DND-41 (cell line): ENCODE measurements at places on chromosomes 7 and 10.

- no peak for DNase-seq
Observed at GRCh38 chr7:133186060-133186459, 66.8 kb upstream of the EXOC4 start.

- DNase-seq: no peak
Observed at GRCh38 chr7:12926206-12926605, 238.8 kb downstream of the ARL4A start.

GRCh38 chr10:59448616-59449015 lies 86.3 kb upstream of the FAM13C start:
- no peak for DNase-seq

DNA sequence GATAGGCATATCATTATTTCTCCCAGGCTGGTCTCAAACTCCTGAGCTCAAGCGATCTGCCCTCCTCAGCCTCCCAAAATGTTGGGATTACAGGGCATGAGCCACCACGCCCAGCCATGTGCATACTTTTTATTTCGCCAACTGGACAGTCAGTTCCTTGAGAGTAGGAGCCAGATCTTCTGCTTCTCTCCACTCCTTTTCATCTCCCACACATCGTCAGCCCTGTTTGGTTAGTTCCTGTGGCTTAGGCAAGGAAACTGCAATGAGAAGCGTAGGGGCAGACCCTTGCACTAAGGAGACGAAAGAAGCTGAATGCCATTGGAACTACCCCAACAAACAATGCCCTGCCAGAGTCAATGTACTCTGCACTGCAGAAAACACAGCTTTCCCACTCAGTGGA lies 178.2 kb downstream of the TRIL start:
- no peak for DNase-seq

- DNase-seq: no peak
Observed at GRCh38 chr7:100513212-100513810, 25.7 kb upstream of the AGFG2 start.

- DNase-seq: no peak
Observed at GRCh38 chr7:142887282-142888015, 1.9 kb upstream of the TRPV6 start.

DNA sequence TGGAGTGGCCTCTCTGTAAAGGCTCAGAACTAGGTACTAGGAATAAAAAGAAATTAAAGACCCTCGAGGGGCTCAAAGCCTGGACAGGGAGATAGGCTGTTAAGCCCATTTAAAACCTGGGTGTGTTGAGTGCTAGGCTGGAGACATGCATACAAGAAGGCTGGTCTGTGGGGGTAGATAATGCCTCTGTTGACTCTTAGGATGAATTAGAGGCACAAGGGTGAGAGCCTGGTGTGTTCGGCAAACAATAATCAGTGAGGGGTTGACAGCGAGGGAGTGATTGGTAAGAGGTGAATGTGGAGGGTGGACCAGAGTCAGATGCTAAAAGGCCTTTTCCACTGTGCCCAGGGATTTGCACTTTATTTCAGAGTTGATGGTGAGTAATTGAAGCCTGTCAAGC lies 12.7 kb downstream of the GSTO2 start:
- no peak for DNase-seq

DNA sequence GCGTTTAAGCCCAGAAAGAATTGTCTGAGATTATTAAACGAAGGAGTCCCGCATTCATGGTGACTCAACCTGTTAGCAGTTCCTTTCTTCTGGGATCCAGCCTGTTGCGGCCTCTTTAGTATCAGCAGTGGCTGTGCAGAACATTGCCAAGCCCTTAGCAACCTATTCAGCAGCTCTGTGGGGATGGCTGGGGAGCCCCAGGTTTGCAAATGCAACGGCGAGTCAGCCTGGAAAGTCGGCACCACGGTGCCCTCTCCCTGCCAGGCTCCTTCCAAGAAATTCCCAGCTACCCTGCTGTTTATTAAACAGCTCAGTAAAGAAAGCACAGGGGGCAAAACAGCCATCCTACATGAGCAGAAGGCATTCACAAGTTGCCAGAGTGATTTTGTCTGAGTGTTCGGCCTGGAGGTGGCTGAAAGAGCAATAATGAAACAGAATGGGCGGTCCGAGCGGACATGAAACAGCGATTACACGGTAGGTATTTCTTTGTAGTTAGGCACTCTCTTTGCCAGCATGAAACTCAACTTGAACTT lies 198.3 kb downstream of the BAMBI start:
- no peak for DNase-seq

- no peak for DNase-seq
Observed at GRCh38 chr7:129225931-129226572, 1.2 kb downstream of the AHCYL2 start.

- DNase-seq: no peak
Observed at GRCh38 chr7:140261105-140261486, 84.3 kb upstream of the KDM7A start.

- no peak for DNase-seq
Observed at GRCh38 chr7:132179080-132179430, 397.2 kb downstream of the PLXNA4 start.

DNA sequence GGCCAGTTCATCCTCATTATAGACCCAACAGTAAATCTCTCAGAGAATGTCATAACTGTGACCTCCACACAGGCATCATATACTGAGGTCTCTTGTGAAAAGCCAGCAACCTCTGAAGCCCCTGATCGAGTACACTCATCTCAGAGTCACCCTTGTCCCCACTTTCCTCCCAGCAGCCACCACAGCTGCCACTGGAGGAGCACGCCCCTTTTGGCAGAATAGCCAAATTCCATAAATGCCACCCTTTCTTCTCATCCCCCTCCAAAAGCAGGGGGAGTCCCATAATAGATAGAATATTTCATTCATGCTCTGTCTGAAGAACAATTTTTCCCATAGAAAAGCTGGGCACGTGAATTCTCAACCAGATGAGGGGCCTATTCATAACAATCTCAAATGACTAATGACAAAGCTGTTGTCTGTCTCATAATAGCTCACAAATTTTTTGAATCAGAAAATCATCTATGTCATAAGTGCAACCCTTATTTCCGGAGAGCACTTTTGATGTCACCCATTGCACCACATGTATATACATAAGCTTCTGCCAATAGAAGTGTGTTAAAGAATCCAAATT lies 47.4 kb downstream of the SGMS1 start:
- no peak for DNase-seq

DNA sequence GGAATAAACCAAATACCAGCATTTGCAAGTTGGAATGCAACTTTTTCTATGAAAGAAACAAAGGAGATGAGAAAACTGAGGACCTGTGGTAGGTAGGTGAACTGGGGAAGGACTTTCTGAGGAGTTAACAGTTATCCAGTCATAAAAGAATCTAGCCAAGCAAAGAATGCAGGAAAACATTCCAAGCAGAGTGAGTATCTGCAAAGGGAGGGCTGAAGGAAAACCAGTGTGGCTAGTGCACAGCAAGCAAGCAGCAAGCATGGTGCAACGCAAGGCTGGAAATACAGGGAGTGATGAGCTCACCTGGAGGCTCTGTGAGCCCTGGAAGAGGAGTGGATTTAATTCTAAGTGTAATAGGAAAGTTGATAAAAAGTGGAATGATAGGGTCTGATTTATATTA lies 44.0 kb downstream of the RTKN2 start:
- DNase-seq: no peak

DNA sequence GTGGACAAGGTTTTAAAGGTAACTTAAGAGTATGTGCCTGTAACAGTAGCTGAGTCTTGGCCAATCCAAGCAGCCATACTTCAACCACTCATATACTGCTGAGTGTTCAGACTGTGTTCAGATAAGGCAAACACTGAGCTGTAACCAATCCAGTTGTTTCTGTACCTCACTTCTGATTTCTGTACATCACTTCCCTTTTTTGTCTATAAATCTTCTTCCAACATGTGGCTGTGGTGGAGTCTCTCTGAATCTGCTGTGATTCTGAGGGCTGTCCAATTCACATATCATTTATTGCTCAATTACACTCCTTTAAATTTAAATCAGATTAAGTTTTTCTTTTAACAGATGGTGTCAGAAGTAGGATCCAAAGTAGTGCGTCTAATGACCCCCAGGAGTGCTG lies 149.5 kb upstream of the PHF14 start:
- no peak for DNase-seq

- DNase-seq: no peak
Observed at GRCh38 chr7:128938544-128939074, 882 bp downstream of the IRF5 start.

DNA sequence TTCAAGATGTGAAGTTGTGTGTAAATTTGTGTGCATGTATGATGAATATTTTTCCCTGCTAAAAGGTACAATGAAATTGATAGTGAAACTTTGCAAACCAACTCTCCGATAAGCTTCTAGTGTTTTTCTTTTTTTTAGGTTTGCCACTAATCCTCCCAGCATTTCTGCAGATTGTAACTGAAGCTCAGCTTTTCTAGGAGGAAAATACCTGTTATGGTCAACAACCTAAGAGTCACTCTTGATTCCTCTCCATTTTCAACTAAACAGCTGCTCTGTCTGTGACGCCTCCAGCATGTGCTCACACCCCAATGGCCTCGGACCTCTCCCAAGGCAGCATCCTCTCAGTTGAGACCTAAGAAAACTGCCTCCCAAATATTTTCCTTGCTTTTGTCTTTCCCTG lies 406.2 kb downstream of the KCNMA1 start:
- DNase-seq: no peak

GRCh38 chr7:93843260-93843659 lies 47.3 kb downstream of the TFPI2 start:
- DNase-seq: no peak

- no peak for DNase-seq
Observed at GRCh38 chr7:130363026-130363847, 17.1 kb upstream of the CPA1 start.

- DNase-seq: peak; percentile 65
Observed at GRCh38 chr7:116138202-116138801, 72.0 kb upstream of the TES start.

DNA sequence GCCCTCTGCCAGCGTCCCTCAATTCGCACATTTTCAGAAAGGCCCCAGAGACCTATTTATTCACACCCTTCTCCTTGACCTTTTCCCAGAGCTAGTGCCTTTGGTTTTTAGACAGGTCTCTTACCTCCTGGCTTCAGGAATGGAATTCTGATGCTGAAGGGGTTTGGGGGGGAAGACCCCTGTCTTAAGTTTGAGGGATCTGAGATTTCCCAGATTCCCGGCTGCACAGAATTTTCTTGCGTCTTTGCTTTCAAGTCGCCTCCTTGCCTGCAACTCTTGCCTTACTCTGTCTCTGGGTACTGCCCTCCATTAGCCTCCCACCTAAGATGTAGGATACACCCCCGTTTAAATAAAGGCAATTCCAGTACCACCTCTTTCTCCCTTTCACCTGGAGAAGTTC lies 1.9 kb downstream of the GATA3 start:
- DNase-seq: no peak

- DNase-seq: no peak
Observed at GRCh38 chr7:21616796-21617436, 74.1 kb downstream of the DNAH11 start.

DNA sequence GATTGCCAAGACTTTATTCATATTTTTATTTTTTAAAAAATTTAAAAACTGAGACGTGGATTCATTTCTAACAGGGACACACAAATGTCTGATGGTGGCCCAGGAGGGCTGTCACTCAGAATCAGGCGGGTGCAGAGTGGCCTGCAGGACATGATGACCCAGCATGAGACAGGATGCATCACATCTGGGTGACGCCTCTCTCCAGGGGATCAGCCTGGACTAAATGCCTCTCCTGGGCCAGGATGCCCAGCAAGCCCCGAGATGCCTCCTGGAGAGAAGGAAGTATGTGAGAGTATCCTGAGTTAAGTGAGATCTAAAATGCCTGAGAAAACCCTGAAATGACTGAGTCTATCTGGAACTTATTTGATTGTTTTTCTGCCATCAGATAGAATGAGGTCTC lies 16.9 kb upstream of the MTURN start:
- no peak for DNase-seq

DNA sequence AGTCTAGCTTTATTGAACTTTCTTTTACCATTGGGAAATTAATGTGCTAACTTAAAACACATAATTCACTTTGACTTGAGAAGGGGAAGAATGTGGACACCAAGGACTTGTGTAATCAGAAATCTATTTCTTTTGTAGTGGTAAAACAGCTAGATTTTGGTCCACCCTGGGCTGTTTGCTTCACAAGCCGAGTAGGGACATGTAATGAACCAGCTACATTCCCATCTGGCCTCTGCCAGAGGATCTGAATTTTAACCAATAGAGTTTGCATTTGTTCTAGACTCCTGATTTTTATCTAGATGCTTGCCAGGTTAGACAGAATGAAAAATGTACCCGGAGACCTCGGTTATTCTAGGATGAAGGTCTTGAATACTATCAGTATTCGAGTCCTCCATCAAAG lies 1.9 kb downstream of the CACNB2 start:
- DNase-seq: no peak

DNA sequence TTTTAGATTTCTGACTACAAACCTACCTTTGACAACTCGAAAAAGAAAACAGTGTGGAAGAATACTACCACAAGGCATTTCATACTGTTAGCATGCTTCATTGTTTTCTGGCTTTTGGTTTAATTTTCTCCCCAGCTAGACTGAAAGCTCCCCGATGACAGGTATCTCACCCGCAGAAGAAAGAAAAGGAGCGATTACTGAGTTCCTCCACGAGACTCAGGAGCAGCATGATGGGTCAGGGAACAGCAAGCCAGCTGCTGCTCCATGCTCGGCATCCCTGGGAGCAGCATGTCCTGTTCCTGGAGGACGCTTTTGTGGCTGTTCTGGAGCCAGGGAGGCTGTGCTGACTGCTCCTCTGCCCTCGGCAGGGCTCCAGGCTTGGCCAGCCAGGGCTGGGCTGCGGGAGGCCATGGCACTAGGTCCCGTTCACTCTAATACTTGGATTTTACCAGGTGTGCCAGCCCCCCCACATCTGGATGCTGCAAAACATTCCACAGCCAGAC lies 133.4 kb downstream of the PRKAG2 start:
- DNase-seq: no peak

- peak; percentile 77 for DNase-seq
Observed at GRCh38 chr7:131107337-131108211, 220.1 kb upstream of the MKLN1 start.

GRCh38 chr10:96830511-96831199 lies 1.4 kb upstream of the LCOR start:
- peak; percentile 48 for DNase-seq

DNA sequence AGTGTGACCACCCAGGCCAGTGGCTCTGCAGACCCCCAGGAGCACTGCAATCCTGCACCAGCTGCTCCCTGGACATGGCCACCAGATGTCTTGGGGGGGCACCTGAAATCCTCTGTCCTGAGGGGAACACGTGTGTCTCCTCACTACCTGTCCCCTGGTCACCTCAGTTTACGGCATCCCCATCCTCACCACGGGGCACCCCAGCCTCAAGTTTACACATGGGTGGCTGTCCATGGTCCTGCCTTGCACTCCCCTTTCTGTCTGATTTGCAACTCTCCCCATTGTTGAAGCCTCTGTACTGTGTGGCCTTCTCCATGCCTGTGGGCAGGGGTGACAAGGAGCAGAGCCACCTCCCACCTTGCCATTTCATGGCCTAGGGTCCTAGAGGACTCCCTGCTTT lies 67.2 kb downstream of the RAMP3 start:
- peak; percentile 36 for DNase-seq

- no peak for DNase-seq
Observed at GRCh38 chr7:32218741-32219288, 148.6 kb upstream of the PDE1C start.
